Large intestine (tissue), 12 donors: ENCODE measurements at places on chromosomes 5 and 9. TPM values are rescaled to one million over a fixed set of nuclear protein-coding genes. Genes with fewer than 3 reads are reported as not detected.

Gene EIF4E1B
- not detected for polyA plus RNA-seq

Gene ANKDD1B
- polyA plus RNA-seq = 18.1 TPM

GRCh38 chr9:103714992-103715391 lies 379.1 kb upstream of the SMC2 start:
- H3K4me1 ChIP-seq = no peaks in the 10 kb centered on the region
- no peak for DNase-seq
- H3K27ac ChIP-seq = no peak overlapping the region
- no peak overlapping the region for H3K4me3 ChIP-seq

- H3K27me3 ChIP-seq = no peaks in the 10 kb centered on the region
- no peaks in the 10 kb centered on the region for H3K4me1 ChIP-seq
- no peak for DNase-seq
- H3K27ac ChIP-seq = no peak overlapping the region
These were observed 55.9 kb downstream of the DAP start for GRCh38 chr5:10704949-10705621.

DNA sequence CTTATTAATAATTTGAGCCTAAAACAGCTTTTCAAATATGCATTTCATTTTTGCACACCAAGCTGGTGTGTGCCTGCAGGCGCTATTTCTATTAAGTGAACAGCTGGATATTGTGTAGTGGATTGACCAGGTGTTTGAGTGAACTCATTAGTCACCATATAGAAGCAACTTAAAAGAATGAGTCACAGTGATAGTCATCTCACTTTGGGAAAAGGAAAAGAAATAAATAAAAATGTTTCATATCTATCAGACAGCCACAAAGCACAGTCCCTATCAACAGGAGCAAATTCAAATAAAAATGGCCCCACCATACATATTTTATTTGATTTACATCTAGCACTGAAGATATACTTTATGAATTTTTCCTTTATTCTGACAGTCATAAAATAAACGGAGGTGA lies 456.5 kb upstream of the CDH9 start:
- H3K27me3 ChIP-seq = no peaks in the 10 kb centered on the region
- DNase-seq = no peak
- H3K4me1 ChIP-seq = no peaks in the 10 kb centered on the region
- no peak overlapping the region for H3K4me3 ChIP-seq

DNA sequence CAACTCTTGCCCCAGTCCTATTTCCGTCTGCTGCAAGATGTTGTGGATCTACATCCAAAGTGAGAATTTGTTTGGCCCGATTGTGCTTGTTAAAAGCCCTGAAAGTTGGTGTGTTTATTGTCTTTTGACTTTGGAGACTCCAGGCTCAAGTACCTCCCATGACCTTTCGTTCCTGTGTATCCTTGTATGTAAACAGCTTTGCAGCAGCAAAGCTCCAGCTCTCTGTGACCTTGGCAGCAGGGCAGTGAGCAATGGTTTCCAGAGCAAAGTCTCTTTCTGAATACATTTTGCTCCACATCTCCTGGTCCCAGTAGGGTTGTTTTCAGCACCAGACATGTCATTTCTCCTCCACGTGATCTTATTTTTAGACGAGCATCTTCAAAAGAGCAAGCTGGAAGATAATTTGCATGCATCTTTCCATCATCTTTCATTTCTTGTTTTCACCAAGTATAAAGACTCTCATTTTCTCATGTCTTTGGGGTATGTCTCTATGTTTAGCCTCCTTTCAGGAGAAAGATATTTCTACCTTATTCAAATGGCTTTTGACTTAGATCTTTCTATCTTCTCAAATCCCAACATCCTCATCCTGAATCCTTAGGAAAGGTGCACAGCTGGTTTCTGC lies 68.1 kb upstream of the ERCC6L2 start:
- no peak overlapping the region for H3K4me3 ChIP-seq
- H3K27me3 ChIP-seq = no peaks in the 10 kb centered on the region
- peaks cover 3% of the 10 kb centered on the region for H3K36me3 ChIP-seq
- H3K4me1 ChIP-seq = no peaks in the 10 kb centered on the region
- H3K27ac ChIP-seq = no peak overlapping the region

GRCh38 chr9:121645853-121646807 lies 5.3 kb upstream of the DAB2IP start:
- DNase-seq = no peak
- peaks cover 24% of the 10 kb centered on the region for H3K4me1 ChIP-seq
- no peaks in the 10 kb centered on the region for H3K36me3 ChIP-seq
- no peaks in the 10 kb centered on the region for H3K27me3 ChIP-seq
- H3K4me3 ChIP-seq = no peak overlapping the region

DNA sequence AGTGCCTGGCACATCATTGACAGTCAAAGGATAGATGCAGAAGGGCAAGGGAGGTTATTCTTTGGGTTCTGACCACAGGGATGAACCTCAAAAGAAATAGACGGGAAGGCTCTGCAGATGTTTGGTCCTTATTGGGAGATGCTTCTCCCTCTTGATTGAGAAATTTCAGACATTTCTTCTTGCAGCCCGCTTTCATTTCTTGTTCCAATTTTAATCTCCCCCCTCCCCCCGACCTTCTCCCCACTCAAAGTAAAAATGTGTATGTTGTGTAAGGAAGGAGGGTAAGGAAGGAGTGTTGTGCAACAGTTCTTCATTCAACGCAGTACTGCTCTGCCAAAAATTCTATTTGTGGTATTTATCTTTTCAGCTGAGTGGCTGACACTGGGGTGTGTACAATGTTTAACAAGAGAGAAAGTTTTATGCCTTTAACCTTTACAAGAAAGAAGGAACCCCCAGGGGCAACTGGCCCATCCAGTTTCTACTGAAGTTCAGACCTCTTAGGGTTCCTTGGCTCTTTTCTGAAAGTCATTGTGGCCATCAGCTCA lies 46.3 kb upstream of the TNFSF15 start:
- no peaks in the 10 kb centered on the region for H3K27me3 ChIP-seq
- no peaks in the 10 kb centered on the region for H3K36me3 ChIP-seq
- no peak overlapping the region for H3K4me3 ChIP-seq
- DNase-seq = peak; percentile 23
- H3K4me1 ChIP-seq = peaks cover 28% of the 10 kb centered on the region
- peak overlapping the region; percentile 13 for H3K27ac ChIP-seq

- peaks cover 4% of the 10 kb centered on the region for H3K4me1 ChIP-seq
- no peak overlapping the region for H3K4me3 ChIP-seq
- peaks cover 25% of the 10 kb centered on the region for H3K27me3 ChIP-seq
- no peak overlapping the region for H3K27ac ChIP-seq
- H3K36me3 ChIP-seq = no peaks in the 10 kb centered on the region
- DNase-seq = no peak
These were observed 3.1 kb downstream of the CAMK4 start for GRCh38 chr5:111227226-111227782.

DNA sequence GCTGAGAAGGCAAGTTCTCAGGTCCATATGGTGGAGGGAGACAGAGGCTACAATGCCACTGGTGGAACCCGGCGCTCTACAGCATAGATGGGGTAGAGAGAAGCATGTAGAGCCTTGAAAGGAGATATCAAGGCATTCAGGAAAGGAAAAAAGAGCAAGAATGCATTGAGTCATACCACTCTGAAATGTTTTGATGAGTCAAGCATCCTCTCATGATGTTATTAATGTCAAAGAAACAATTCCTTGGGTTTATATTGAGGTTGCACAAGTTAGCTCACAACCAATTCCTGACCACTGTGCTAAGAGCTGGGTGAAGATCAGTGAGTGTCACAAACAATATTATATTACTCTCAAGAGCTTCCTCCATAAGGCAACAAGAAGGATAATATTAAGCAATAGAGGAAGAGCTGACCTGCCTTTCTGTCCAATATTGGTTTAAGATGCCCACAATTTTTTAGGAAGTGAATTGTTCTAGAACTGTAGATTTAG lies 178.0 kb downstream of the RFK start:
- peaks cover 27% of the 10 kb centered on the region for H3K36me3 ChIP-seq
- no peaks in the 10 kb centered on the region for H3K4me1 ChIP-seq
- H3K27ac ChIP-seq = no peak overlapping the region
- H3K4me3 ChIP-seq = no peak overlapping the region
- DNase-seq = no peak

DNA sequence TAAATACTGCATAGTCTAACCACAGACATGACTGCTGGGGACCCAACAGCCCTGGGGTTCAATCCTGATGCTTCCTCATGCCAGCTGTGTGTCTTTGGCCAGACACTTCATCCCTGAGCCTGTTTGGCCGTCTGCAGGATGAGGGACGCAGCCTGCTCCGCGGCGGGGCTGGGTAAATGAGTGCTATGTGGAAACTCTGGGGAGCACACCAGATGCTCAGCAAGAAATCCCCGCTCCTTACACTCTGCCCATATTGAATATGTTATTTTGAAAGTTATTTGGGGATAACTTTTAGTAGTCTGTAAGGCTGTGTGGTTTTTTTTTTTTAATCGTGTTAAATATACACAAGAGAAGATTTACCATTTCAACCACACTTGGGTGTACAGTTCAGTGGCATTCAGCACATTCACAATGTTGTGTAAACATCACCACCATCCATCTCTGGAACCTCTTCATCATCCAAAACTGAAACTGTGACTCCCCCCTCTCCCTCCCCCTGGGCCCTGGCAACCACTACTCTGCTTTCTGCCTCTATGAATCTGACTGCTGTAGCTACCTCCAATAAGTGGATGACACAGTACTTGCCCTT lies 42.7 kb downstream of the SH3PXD2B start:
- peaks cover 12% of the 10 kb centered on the region for H3K4me1 ChIP-seq
- DNase-seq = no peak
- no peak overlapping the region for H3K4me3 ChIP-seq
- no peaks in the 10 kb centered on the region for H3K36me3 ChIP-seq
- H3K27ac ChIP-seq = peak overlapping the region; percentile 36

DNA sequence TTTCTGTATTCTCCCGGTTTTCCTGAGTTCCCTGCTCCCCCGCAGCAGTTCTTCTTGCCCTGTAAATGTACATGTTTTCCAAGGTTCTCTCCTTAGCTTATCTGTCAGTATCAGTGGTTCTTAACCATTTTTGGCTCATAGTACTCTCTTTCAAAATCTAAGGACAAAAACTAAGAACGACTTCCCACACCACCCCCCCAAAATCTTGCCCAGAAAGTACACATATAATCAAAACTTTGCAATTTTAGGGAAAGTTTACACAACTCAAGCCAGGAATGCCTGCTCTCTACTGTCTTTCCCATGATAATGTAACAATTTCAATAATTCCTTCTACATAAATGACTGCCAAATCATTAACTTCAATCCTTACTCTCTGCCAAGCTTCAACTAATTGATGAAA lies 4.5 kb downstream of the DCAF12 start:
- DNase-seq = no peak
- no peaks in the 10 kb centered on the region for H3K27me3 ChIP-seq
- peaks cover 30% of the 10 kb centered on the region for H3K36me3 ChIP-seq
- no peak overlapping the region for H3K27ac ChIP-seq
- no peak overlapping the region for H3K4me3 ChIP-seq
